ENCODE measurements at places on chromosomes 2 and 18.

- no peak for DNase-seq
Measured at GRCh38 chr18:52554180-52554579, 214.2 kb downstream of the DCC start.

DNA sequence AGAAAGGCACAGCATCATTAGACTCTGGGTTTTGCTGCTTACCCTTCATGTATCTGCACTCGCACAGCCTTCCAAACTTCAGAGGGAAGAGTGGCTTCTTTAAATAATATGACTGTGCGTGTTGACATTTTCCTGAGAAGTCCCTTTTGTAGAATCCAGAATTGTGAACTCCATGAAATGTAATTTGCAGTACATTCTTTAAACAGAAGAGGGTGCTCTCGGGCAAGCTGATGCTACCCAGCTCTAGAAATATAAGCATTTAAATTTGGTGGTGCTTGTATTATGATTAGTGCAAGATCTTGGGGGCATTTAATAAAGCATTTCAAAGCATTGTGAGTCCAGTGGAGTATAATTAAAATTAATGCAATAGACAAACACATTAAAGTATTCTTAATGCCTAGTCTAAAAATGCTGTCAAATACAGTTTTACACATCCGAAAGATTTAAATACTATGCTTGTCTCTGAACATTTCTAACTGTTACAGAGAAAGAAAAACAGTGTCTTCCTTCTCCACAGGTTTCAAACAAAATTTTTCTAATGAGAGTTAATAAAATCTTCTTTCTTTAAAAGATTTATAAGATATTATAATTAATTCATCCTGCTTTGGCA lies 17.3 kb upstream of the GTF2A1L start:
- no peak for DNase-seq

DNA sequence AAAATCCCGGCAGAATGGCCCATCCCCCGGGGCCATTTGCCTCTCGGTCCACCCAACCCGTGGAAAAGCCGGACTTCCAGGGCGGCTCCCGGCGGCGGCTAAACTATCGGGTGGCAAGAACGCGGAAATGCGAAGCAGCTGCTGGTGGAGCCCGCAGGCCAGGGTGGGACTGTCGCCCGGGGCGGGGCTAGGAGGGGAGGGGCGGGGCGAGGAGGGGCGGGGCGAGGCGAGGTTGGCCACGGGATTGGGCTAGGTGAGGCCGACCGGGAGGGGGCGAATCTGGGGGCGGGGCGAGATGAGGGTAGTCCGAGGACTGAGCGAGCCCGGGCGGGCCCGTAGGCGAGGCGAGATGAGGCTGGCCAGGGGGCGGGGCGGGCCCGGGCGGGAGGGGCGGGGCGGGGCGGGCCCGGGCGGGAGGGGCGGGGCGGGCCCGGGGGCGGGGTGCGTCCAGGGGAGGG lies 315 bp upstream of the SLC66A3 start:
- DNase-seq = peak; percentile 97

DNA sequence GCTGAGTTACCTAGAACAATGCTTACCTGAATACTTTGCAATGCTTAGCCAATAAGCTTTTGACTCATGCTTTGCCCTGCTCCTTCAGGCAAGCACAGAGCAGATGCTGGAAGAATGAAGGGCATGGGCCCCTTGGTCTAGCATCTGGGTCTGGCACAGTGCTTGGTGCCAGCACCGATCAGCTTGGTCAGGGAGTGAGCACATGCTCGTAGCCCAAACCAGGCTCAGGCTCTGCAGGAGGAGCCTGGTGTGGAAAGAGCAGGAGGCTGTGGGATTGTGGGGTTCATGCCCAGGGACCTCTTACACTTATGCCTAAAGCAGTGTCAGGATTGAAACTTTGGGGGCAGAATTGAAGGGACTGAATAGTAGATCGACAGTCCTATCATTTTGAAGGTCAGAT lies 283.7 kb upstream of the PXDN start:
- DNase-seq = no peak

GRCh38 chr2:97732436-97733340 lies 19.3 kb downstream of the ZAP70 start:
- DNase-seq = no peak

GRCh38 chr2:241855245-241855887 lies 3.3 kb downstream of the PDCD1 start:
- DNase-seq = no peak

- DNase-seq = no peak
Measured at GRCh38 chr2:236776695-236777251, 207.1 kb downstream of the ACKR3 start.

- DNase-seq = no peak
Measured at GRCh38 chr2:230687498-230687897, 25.1 kb upstream of the CAB39 start.

DNA sequence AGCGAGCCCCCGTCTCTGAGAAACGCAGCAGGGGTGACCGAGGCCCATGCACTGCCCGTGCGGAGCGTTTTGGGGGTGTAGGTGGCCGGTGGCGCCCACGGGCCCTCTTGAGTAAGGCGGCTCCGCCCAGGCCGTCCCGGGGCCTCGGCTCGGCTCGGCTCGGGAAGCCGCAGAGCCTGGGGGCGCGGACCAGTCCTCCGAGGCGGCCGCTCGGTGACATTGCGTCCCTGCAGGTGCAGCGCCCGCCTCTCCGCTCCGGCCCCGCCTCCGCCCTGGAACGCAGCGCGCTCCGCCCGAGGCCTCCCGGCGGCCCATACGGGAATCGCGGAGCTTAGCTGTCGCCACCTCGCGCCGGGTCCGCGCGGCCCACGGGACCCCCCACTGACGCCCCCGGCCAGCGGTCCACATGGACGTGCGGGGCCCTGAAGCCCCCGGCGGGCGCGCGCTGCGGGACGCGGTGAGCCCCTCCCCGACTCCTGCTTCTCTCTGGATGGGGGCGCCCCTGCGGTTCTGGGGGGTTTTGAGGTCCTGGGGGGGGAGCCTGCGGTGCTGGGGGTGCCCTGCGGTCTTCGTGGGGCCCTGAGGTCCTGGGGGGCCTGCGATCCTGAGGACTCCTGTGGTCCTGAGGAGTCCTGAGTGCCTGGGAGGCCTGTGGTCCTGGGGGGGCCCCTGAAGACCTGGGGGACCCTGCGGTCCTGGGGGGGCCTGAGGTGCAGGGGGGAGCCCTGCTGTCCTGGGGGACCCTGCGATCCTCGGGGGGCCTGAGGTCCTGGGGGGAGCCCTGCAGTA lies at the start of gene HSBP1L1:
Gene HSBP1L1 (plus strand): TSS at position 314 of the 789 bp plus-strand sequence. CDS start 93 bp downstream, at position 407.
- DNase-seq = no peak
